ENCODE measurements at places on chromosomes 4 and X.

DNA sequence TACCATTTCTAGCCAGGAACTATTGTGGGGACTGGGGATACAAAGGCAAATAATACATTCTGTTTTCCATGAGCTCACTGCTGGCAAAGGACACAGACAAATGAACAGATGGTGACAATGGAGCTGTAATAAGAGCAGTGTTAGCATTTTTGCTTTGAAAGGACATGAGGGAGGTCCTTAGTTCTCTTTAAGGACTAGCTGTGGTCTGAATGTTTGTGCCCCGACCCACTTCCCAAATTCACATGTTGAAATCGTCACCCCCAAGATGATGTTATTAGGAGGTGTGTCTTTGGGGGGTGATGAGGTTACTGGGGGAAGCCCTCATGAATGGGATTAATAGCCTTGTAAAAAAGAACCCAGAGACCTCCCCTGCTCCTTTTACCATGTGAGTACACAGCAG, 30.3 kb downstream of the CCNG2 start:
- DNase-seq: no peak

DNA sequence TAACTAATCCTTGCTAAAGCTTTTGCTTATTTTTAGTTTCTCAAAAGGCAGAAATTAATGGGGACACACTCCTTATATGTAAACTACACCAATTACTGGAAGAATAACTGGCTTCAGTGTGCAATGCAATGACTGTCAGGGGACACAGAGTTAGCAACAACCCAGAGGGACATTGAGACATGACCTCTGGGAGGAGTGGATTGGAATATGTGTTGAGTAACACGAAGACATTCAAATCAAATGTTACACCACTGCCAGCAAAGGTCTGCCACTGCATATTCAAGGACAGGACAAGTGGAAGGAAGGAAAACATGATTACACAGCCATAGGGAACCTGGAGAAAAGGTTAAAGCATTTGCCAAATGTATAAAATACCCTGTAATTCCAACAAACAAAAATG, 240.1 kb upstream of the FSTL5 start:
- DNase-seq: no peak

GRCh38 chr4:169311643-169312365, 41.0 kb upstream of the SH3RF1 start:
- DNase-seq: peak; percentile 41

DNA sequence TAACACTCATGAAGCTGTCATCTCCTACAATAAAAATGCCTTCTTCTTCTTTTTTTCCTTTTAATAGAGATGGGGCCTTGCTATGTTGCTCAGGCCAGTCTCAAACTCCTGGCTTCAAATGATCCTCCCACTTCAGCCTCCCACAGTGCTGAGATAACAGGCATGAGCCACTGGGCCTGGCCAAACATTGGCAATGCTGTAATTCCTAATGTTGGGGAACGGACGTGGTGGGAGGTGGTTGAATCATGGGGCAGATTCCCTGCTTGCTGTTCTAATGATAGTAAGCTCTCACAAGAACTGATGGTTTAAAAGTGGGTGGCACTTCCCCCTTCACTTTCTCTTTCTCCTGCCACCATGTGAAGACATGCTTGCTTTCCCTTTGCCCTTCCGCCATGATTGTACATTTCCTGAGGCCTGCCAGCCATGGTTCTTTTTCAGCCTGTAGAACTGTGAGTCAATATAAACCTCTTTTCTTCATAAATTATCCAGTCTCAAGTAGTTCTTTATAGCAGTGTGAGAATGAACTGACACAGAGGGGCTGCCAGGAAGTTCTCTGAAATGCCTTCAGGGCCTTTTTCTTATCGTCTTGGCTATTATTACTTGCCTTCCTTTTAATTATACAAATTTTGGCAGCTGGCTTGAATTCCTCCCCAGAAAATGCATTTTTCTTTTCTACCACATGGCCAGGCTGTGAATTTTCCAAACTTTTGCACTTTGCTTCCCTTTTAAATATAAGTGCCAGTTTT, 93.0 kb downstream of the CENPC start:
- no peak for DNase-seq

- no peak for DNase-seq
These were observed 237 bp downstream of the ANKRD17 start for GRCh38 chr4:73258436-73258685.

DNA sequence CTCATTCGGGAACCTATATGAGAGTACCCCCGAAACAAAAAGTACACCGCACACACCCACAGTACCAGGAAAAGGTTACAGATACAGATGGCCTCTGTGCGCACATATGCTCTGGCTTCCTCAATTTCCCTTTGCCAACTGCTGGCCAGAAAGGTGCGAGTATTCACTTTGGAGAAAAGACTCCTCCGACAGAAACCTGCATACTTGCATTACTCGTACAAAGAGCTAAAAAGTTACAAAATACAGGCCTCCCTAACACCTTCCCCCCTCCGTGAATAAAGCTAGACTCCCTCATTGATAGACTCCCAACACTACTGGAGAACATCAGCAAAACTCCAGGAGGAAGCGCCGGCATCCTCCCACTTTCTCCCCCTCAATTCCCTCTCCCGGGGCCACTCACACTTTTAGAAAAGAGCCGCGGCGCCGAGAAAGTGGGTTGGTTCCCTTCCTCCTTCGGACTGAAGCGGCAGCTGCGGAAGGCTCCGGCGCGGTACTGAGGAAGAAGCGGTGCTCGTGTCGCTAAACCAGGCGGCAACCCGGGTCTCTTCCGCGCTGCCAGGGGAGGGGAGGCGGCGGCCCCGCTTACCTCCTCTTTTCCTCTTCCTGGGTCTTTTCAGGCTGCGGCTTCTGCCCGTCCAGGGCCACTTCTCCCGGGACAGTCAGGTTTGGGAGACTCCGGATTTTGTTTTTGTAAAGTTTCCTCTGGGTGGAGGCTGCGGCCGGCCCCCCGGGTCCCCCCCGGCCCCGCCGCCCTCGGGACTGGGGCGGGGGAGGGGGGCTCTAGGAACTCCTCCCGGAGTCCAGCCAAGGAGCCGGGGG, 1.1 kb downstream of the FBXW7 start:
- DNase-seq: no peak

DNA sequence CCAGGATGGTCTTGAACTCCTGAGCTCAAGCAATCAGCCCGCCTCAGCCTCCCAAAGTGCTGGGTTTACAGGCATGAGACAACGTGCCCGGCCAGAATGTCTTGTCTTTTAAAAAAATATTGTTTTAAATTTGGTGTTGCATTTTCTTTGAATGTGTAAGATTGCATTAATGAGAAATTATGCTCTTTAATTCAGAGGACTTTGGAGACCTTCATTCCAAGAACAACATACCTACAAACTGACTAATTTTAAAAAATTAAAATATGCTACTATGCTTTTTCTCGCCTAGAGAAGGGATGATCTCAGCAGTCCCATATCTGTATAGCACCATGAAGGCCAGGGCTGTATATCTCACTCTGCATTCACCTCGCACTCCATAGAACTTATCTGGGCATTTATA, 204.3 kb upstream of the SLC7A11 start:
- DNase-seq: no peak

- DNase-seq: no peak
These were observed 566.0 kb downstream of the TMA16 start for GRCh38 chr4:164060456-164060855.

DNA sequence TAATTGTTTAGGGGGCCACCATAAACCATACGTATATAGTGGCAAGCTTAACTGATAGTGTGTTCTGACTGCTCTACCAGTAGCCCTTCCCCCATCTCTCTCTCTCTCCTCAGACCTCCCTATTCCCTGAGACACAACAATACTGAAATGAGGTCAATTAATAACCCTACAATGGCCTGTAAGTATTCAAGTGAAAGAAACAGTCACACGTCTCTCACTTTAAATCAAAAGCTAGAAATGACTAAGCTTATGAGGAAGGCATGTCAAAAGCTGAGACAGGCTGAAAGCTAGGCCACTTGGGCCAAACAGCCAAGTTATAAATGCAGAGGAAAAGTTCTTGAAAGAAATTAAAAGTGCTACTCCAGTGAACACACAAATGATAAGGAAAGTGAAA, 78.0 kb downstream of the PRDM5 start:
- DNase-seq: no peak

GRCh38 chr4:159946983-159947615, 844.2 kb downstream of the RAPGEF2 start:
- peak; percentile 36 for DNase-seq

DNA sequence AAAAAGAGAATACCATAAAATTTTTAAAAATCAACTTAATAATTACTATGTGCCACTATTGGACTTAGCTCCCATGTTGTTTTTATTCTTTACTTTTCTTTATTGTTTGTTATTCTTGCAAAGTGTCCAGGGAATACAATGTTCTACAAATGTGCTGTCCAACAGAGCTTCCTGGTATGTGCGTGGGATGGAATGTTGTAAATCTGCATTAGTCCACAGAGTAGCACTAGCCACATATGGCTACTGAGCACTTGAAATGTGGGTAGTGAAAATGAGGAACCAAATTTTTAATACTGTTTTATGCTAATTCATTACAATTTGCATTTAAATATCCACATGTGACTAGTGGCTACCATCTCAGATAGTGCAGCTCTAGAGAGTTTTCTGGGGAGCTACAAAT, 14.3 kb upstream of the CORIN start:
- DNase-seq: peak; percentile 90

DNA sequence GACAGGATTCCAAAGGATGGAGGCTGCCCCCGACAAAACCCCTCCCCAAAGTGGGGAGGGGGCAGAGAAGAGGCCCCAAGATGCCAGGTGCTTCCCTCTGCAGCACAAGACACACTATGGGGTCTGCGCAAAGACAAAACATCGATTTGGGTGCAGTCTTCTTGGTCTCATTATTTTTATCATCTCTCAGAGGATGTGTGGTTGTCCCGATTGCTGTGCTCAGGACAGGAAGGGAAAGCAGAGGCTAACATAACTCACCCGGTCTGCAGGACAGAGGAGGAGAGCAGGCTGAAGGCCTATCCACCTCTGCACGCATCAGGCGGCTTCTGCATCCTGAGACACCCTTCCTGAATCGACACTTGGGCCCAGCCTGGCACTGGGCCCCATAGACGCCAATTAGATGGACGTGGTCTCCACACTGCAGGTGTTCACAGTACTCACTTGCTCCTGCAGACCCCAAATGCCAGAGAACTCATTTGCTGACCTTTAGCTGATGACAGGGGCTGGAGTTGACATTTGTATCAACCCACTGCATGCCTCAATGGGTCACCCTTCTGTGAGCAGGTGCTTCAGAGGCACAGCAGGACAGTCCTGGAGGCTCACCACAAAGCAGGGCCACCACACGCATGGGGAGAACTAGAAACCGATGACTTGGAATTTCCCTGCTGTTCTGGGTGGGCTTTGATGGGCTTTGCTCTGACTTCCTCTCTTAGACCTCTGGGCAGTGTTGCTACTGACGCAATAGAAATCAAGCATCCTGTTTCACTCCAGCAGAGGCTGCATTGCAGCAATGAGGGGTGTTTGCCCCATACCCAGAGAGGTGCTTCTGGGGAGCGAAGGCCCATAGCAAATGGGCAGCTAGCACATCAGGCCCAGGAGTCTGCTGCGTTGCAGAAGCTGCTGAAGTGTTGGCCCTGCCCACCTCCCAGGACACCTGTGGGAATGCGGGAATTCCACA, 96.3 kb upstream of the ENPP6 start:
- DNase-seq: no peak

- DNase-seq: no peak
These were observed 7.8 kb downstream of the LNX1 start for GRCh38 chr4:53583513-53583912.

DNA sequence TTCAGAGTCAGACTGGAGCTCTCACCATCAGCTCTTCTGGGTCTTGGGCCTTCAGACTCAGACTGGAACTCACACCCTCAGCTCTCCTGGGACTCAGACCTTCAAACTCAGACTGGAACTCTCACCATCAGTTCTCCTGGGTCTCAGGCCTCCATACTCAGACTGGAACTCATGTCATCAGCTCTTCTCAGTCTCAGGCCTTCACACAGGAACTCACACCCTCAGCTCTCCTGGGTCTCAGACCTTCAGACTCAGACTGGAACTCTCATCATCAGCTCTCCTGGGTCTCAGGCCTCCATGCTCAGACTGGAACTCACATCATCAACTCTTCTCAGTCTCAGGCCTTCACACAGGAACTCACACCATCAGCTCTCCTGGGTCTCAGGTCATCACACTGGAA, 147.2 kb upstream of the MXRA5 start:
- no peak for DNase-seq

GRCh38 chr4:189858435-189858834, 82.2 kb upstream of the FRG1 start:
- no peak for DNase-seq

DNA sequence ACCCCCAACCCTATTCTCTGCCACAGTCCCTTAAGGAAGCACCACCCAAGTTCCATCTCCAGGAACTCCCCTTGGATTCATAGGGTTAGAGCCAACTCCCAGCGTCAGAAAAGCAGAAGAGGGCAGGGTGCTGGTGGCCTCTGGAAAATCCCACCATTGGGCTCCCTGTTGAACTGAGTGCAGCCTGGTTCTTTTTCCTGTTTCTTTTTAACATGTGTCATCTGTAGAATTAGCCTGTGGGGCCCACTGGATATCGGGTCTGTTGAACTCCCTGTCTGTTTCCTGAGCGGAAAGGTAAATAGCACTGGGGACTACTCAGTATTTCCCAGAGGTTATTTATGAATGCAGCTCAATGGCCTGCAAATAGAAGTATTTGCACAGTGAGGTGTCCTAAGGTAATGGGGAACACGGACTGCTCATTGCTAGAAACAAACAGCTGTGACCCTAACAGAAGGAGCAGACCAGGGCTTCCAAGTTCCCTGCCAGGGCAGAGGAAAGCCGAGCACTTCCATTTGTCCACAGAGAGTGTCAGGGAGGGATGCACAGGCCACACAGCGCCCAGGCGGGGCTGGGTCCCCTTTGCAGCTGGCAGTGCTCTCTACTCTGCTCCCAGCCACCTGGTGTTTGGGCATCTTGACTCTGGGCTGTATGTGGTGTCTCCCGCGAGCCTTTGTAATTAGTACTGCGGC, 102.6 kb downstream of the FHDC1 start:
- no peak for DNase-seq

DNA sequence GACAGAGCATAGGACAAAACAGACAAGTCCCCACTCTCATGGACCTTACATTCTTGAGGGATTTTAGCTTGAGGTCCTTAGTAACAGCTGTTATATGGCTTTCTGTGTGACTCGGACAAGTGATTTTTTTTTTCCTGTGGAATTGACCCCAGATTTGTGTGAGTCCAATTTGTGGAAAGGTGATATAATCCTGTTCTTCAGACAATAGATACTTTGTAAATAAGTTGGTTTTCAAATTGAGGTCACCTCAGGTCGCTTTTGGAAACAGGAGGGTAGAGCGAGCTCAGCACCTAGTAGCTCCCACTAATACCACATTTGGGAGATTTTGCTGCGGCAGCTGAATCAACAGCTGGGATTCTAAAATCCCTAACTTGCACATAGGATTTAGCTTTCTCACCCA, 1008.8 kb downstream of the ADGRL3 start:
- DNase-seq: no peak

DNA sequence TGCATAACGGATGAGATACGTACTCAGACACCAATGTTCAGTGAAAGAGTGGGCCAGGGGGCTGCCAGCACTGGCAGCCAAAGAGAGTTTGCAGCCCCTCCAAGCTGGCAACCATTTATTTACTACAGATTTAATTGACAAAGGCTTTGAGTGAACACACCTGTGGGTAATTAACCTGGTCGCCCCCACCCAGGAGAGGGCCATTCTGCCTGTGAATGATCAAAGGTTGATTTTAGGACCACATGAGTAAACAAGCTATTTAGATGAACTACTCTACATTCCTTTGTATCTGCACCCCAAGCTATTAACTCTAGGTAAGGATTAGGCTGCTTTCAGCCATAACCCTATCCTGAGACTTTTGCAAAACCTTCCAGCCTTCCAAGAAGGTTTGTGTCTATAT, 55.0 kb downstream of the RBM46 start:
- no peak for DNase-seq

All from fibroblast of the conjunctiva (primary cell).